Astrocyte of the hippocampus (primary cell): ENCODE measurements at places on chromosomes 4 and X.

- DNase-seq = peak; percentile 2
Observed at GRCh38 chrX:27964432-27964831, 16.8 kb downstream of the DCAF8L1 start.

- DNase-seq = no peak
Observed at GRCh38 chrX:109299091-109299490, 182.8 kb downstream of the GUCY2F start.

GRCh38 chr4:107366900-107367299 lies 330.8 kb upstream of the DKK2 start:
- DNase-seq = no peak

- DNase-seq = peak; percentile 87
Observed at GRCh38 chr4:169612871-169613859, 782 bp upstream of the NEK1 start.

DNA sequence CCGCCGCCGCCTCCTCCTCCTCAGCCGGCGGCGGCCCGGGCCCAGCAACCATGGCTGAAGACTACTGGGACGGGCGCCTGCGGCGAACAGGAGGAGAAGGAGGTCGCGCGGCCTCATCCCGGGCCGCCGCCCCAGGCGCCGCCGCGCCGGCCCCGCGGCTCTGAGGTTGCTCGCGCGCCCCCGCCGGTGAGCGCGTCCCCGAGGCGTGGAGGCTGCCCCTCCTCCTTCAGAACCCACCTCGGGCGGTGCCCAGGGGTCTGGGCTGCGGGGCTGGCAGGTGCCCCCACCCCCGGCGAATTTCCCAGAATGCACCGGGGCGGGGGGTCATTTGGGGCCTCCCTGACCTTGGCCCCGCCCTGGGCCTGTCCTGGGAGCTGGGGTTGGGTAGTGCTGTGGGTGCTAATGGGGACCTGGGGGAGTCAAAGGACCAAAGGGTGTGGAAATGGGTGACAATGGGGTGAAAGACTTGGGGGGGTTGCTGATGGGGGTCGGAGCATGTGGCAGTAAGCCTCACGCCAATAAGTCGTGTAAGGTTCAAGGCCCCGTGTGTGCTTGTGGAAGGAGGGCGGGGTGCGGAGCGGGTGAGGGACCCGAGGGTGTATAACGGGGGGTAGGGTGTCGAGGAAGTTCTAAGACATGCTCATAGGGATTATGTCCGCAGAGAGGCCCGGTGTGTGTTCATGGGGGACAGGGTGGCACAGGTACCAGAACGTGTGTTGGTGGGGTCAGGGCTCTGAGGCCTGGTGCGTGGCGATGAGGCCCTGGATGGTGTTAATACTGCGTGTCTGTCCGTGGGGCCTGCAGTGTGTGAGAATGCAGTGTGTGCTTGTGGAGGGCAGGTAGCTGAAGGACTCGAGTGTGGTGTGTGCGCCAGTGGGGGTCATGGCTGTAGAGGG lies 687 bp downstream of the CDK16 start:
- peak; percentile 54 for DNase-seq

GRCh38 chrX:6225911-6226595 lies 2.6 kb downstream of the NLGN4X start:
- peak; percentile 56 for DNase-seq

- DNase-seq = no peak
Observed at GRCh38 chr4:111994392-111994791, 150.9 kb upstream of the FAM241A start.

GRCh38 chr4:124890522-124890921 lies 178.0 kb upstream of the ANKRD50 start:
- no peak for DNase-seq

GRCh38 chr4:19324184-19324583 lies 927.5 kb upstream of the SLIT2 start:
- no peak for DNase-seq

GRCh38 chr4:176526704-176527103 lies 206.9 kb downstream of the SPCS3 start:
- DNase-seq = no peak

DNA sequence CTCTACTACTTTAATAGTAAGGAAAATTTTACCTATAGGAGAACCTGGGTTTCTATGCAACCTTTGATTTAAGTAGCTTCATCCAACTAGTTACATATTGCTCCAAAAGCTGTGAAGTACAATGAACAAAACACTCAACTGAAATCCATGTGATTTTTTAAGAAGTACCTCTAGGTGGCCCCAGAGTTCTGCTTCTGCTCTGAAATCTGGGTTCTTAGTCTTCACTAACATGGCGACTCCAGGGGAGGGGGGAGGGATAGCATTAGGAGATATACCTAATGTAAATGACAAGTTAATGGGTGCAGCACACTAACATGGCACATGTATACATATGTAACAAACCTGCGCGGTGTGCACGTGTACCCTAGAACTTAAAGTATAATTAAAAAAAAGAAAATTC lies 73.4 kb upstream of the MAGEB2 start:
- peak; percentile 41 for DNase-seq

- no peak for DNase-seq
Observed at GRCh38 chr4:139672732-139673131, 7.1 kb downstream of the MGST2 start.

- peak; percentile 82 for DNase-seq
Observed at GRCh38 chrX:39158801-39159657, 357.8 kb downstream of the MID1IP1 start.
